MCF 10A (cell line): ENCODE measurements at places on chromosomes 5 and 9. TPM values are rescaled to one million over a fixed set of nuclear protein-coding genes. Genes with fewer than 3 reads are reported as not detected.

- no peak for DNase-seq
Observed at GRCh38 chr5:107724642-107725041, 53.9 kb upstream of the EFNA5 start.

DNA sequence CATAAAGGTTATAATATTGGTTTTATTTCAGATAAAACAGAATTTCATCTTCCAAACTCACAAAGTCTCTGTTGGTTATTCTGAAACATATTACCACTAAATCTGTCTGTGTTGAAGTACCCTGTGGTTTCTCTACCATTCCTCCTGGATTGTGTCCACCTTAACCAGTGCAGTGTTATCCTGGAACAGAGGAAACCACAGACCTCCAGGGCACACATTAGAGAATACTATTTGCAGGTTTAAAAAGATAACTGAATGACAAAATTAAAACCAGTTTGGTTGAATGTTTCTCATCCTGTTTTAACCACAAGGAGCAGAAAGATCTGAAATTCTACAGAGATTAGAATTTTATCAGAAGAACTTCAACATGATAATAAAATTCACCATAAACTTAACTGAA is 251.8 kb downstream of the CWC27 start:
- no peak for DNase-seq

DNA sequence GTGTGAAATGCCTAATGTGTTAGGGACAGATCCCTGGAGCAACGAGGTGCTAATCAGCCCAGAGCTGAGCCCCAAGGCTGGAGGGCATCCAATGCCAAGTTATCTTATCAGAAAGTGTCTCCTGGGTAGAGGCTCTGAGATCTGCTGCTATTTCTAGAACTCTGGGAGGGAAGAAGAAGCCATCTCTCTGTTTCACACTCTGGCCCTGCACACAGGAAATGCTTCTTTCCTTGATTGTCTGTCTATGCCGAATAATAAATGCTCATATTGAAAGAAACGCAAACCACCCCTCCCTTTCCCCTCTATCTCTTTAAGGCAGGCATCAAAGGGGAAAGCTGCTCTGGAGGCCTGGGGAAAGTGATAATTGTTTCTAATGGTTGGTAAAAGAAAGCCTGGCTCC is 166.7 kb downstream of the PAPPA start:
- no peak for DNase-seq

- DNase-seq, result no peak
Observed at GRCh38 chr5:93721071-93721470, 20.3 kb downstream of the POU5F2 start.

- DNase-seq, result no peak
Observed at GRCh38 chr5:42595597-42595996, 161.0 kb upstream of the CCDC152 start.

GRCh38 chr9:7037176-7037575 is 279.4 kb downstream of the KDM4C start:
- no peak for DNase-seq

DNA sequence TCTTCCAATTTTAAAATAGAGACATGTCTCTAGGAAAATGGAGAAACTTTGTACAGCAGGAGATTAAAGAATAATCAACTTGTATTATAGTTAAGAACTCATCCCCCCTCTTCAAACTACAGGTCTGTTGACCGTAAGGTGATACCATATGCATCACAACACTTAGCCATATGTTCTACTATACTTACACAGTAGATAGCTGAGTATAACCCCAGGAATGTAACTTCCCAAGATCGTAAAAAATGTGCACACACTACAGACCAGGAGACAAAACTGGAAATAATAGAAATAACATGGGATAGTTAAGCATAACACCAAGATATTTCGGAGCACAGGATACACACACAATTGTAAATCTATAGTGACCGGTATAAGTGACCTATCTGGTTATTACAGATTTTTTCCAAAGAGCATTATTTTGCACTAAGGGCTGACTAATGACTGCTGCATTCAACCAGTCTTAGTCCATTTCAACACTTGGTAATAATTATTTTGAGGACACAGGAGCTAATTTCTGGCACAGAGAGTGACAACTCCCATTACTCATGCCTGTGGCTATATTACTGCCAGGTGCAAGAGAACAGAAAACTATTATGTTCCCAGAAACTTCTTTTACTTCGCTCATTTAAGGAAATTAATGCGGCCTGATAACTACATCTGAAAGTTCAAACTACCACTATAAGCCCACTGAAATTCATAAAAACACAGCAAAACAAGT is 15.4 kb upstream of the ZNF622 start:
- DNase-seq, result no peak

GRCh38 chr9:116271991-116272390 is 118.4 kb downstream of the PAPPA start:
- DNase-seq, result no peak

- DNase-seq, result no peak
Observed at GRCh38 chr5:109852371-109853155, 162.8 kb downstream of the MAN2A1 start.

- DNase-seq, result no peak
Observed at GRCh38 chr9:35731415-35732184, 395 bp downstream of the TLN1 start.

DNA sequence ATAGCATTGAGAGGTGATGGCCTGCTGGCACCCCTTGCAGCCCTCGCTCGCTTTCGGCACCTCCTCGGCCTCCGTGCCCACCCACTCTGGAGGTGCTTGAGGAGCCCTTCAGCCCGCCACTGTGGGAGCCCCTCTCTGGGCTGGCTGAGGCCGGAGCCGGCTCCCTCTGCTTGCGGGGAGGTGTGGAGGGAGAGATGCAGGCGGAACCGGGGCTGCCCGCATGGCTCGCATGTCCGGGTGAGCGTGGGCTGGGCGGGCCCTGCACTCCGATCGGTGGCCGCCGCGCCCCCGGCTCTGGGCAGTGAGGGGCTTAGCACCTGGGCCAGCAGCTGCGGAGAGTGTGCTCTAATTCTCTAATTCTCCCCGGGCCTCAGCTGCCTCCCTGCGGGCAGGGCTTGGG is 101.1 kb downstream of the KIF4B start:
- no peak for DNase-seq

GRCh38 chr5:178895615-178896571 is at the start of gene ZFP2:
Gene ZFP2, plus strand, starts transcription at chr5:178895913. Its CDS starts 35,401 bp downstream, at chr5:178931314.
- DNase-seq, result peak; percentile 60

- no peak for DNase-seq
Observed at GRCh38 chr9:33239921-33240320, at the start of gene SPINK4. Gene SPINK4, plus strand, starts transcription at chr9:33240167. Its CDS starts 42 bp downstream, at chr9:33240209.

- DNase-seq, result no peak
Observed at GRCh38 chr9:115169003-115169402, 51.0 kb upstream of the TNC start.

DNA sequence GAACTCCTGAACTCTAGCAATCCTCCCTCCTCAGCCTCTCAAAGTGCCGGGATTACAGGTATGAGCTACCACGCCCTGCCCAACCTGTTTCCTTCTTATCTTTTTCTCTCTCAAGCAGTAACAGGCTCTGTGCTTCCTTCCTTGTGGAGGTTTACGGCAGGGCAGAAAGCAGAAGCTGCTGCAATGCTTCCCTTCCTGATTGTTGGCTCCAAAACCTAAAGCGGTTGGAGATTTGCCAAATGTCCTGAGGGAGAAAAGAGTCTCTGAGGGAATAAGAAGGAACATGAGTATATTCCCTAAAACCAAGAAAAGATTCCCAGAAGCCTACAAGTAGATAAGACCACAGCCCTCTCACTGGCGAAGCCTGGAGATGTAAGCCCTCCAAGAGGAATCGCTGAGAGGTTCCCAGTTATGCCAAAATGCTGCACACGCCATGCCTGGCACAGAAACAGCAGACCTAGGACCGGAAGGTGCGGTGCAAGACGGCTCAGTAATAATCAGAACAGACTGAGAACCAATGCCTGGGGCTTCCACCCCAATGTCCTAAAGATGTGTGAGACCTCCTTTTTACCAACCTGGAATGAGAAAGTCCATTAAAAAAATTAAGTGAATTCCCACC is 73.2 kb downstream of the APTX start:
- DNase-seq, result peak; percentile 80

GRCh38 chr9:136328622-136329041 is 1.3 kb downstream of the GPSM1 start:
- DNase-seq, result no peak

DNA sequence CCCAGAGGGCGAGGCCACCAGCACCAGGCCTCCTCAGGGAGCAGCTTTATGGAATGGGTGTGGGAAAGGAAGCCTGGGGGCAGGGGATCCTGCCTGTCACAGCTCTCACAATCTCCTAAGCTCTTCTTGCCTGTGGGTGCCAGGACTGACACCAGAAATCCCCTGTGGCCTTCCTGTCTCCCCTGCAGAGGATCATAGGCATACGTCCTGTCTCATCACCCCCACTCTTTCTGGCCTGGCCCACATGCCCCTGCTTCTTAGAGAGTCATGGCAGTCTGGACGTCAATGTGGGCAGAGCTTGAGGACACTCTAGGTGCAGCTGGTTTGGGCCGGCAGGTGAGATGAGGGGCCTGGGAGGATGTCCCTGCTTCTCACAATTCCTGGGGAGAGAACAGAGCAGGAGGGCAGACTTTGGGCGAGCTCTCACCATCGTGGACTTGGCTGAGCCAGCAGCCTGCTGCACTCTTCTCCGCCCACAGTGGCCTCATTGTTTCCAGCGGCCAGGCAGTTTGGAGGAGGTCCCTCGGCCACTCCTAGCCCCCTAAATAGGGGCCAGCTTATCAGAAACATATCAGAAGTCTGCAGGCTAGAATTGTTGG is 67.3 kb upstream of the ZFR start:
- no peak for DNase-seq

DNA sequence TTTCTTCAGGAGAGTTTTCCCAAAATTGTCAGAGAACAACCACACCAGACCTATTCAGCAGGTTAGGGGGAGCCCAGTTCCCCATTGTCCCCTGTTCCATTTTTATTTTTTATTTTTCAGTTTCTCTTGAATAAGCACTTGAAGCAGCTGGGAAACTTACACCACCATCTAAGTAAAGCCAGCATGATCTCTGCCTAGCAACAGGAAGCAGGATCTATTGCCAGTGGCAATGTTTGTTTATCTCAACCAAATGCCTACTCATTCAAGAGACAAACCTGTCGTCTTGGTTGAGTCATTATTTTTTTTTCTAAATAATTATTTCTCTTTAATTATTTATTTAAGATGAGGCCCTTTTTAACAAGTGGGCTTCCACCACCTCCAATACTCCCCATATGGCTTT is 379.3 kb downstream of the PLK2 start:
- DNase-seq, result peak; percentile 43

- peak; percentile 79 for DNase-seq
Observed at GRCh38 chr5:112995764-112996618, 19.4 kb downstream of the DCP2 start.

DNA sequence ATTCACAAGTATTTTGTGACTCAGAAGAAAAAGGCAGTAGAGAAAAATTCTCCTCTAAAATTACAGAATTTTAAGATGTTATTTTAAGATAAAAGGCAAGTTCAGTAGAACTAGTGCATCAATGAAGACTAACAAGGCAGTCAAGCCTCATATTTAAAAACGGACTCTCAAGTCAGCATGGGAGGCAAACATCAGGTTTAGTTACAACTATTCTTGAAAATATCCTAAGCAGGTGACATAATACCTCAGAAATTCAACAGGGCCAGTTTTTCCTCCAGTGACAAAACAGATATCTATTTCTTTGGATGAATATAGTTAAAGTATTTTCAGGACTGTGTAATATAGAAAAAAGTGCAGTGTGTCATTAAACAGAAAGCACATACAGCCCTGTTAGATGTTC is 194.0 kb upstream of the NMUR2 start:
- no peak for DNase-seq

GRCh38 chr5:115941051-115941675 is 21.1 kb upstream of the LVRN start:
- DNase-seq, result peak; percentile 86

GRCh38 chr9:85700330-85700729 is 41.4 kb downstream of the AGTPBP1 start:
- DNase-seq, result no peak

- no peak for DNase-seq
Observed at GRCh38 chr9:136532799-136533774, 12.8 kb downstream of the NOTCH1 start.

DNA sequence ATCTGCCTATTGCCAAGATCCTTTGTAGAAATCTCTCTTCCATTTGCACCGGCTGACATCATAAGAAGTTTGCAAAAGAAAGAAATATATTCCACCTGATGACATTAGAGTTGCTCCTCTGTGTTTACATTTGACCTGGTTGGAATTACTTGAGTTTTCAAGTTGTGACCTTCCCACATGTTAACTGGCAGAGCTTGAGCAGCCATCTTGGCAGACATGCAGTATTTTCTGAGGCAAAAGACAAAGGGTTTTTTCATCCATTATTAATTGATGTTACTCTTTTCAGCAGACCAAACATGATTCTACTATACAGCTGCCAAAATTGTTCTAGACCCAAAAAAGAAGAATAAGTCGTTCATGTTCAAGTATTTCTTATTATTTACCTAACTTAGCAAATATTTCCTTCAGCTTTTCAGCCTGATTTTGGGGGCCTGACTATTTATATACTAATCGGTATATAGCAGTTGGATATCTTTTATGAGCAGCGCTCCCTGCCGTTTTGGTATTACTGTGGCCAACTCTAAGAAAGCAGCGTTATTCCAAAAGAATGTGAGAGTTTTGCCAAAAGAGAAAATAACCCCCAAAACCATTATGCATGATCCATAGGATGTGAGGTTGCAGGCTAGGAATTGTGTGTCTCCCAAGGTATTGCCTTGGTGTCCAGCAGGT is 212.9 kb downstream of the PBX3 start:
- no peak for DNase-seq

- peak; percentile 34 for DNase-seq
Observed at GRCh38 chr5:56817263-56818014, 2.1 kb downstream of the MAP3K1 start.

- DNase-seq, result peak; percentile 47
Observed at GRCh38 chr5:50958852-50959457, 292.5 kb downstream of the PARP8 start.

GRCh38 chr5:53364061-53364460 is 116.4 kb upstream of the FST start:
- no peak for DNase-seq

RFESD gene
- 4.2 and 5.9 TPM in 2 replicates for total RNA-seq

TAF11L5 gene
- total RNA-seq, result not detected in 2 replicates

NTNG2 gene
- total RNA-seq, result 0.44 TPM in 1 of 2 replicates, not detected in the other

LCN15 gene
- total RNA-seq, result not detected in 2 replicates

ROR2 gene
- 0.10 and 0.84 TPM in 2 replicates for total RNA-seq

SOWAHA gene
- not detected in 2 replicates for total RNA-seq

FGD3 gene
- total RNA-seq, result not detected in 2 replicates

IFNK gene
- not detected in 2 replicates for total RNA-seq
